ENCODE measurements at places on chromosomes 5 and 9.
A peak's percentile ranks its signal among the peaks of the same experiment; 100 is the strongest.

DNA sequence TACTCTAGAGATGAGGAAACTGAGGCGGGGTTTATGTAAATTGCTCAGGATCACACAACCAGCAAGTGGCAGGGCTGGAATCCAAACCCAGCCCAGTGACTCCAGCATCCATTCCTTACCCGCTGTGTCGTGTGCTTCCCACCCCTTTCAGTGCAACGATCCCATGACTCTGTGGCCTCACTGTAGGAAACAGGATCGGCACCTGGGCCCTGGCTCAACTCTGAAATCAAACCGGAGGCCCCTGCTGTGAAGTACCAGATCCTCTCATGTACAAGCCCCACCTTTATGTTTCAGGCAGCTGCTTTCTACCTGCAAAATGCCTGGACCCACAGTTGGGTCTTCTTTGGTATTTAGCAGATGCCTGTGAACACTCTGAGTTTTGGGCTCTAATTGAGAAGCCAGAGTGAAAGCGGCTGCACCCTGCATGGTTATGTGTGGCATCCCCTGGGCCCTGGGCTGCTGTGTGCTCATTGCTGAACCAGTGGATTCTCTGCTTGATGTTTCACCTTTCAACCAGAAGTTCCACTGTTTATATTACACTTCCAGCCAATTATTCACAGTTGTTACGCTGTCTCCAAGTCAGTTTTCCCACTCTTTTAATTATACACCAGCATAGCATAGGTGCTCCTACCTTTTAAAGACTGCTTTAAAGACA, 36.7 kb downstream of the ABLIM3 start:
- DNase-seq: no peak

GRCh38 chr9:82488313-82489200, 500.0 kb downstream of the SPATA31D1 start:
- DNase-seq: peak; percentile 75

- DNase-seq: no peak
Measured at GRCh38 chr5:68505917-68506860, 290.6 kb downstream of the PIK3R1 start.

DNA sequence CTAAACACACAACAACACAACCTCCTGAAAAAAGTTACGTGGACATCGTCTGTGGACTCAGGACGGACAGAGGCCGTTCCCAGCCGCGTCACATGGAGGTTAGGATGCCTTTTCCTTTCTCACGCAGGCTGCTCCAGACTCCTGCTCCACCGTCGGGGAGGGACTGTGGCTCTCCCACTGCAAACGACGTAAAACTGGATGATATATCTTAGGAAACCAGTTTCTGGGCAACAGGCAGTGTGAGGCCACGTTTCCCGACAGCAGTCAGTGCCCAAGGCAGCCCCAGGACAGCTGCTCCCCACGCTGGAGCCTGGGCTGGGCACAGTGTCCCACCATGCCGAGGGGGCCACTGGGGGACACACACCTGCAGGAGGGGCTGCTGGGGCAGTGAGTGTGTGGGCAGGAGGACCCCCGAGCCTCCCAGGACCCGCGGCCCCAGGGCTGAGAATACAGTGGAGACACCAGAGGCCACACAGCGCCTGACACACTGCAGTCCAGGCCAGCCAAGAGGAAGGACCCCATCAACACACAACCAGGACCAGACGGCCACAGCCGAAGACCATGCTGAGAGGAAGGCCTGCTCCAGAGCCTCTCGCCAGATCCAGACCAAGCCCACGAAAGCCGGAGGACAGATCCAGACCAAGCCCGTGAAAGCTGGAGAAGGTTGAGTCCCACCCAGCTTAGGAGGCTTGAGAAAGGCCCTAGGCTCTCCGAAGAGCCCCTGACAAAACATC, 26.2 kb downstream of the EXD3 start:
- DNase-seq: no peak

DNA sequence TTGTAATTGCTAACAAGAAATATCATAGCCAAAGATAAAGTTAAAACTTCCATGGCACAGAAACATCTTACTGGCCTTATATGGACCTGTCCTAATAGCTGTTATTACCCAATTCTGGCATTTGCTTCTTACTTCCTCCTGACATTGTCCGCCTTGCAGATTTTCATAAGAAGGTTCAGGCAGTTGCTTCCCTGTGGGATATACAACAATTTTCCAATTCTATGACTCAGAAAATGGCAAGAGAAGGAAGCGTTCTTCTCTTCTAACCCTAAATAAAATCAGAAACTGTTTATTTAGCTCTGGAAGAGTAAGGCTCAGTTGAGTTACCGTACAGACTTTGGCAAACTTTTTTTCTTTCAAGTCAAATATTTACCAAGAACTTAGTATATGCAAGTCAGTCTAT, 1.7 kb downstream of the PRKAA1 start:
- DNase-seq: no peak

DNA sequence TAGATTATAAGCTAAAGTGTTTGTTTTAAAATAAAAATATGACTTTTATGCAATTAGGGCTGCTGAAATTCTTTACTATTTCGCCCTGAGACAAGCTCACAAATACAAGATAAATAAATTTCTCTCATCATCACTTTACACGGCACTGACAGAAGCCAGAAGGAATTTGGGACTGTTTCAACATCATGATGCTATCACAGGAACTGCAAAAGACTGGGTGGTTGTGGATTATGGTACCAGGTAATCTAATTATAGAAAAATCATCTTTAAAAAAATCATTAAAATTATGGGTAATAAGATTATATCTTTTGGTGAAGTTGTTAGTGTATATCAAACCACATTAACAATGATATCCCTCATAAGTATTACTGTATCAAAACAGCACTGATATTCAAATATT, 95.0 kb downstream of the MAN2A1 start:
- DNase-seq: no peak

DNA sequence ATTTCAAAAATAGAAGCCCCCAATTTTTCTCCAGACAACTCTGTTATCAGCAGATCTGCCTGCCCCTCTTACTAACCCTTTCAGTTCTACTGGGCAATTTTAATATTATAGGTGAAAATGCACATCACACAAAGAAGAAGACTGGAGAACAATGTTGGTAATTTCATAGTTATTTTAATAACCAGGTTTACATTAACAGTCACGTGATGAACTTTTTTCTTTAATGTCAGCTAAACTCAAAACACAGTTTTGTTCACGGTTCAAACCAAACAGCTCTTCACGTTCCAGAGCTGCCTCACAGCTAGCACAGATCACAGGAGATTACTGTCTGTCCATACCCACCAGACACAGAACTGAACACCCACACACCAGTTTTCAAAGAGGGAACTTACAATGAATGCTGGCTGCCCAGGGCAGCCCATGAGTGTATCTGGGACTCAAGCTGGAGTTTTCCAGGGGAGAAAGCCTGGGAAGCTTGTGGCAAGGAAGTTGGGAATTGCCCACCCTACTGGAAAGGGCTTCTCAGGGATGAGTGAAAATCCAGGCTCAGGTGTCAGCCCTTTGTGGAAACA, 119.1 kb downstream of the DPYSL3 start:
- no peak for DNase-seq

GRCh38 chr5:157356576-157356975, 90.7 kb downstream of the CYFIP2 start:
- DNase-seq: no peak

DNA sequence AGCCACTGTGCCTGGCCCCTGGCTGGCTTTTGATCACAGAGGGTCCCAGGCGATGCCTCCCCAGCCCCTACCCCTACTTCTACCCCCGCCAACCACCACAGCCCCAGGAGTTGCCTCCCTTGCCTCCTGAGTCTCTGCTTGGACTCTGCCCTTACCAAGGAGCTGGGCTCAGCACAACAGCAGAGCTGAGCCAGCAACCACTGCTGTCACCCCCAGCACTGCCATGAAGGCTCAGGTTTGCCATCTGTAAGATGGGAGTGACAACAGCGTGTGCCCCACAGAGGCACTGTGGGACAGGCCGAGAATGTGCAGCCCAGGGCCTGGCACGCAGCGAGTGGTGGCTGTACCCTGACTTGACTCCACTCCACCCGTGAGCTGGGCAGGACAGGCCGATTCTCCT, 63.1 kb upstream of the ASS1 start:
- no peak for DNase-seq

DNA sequence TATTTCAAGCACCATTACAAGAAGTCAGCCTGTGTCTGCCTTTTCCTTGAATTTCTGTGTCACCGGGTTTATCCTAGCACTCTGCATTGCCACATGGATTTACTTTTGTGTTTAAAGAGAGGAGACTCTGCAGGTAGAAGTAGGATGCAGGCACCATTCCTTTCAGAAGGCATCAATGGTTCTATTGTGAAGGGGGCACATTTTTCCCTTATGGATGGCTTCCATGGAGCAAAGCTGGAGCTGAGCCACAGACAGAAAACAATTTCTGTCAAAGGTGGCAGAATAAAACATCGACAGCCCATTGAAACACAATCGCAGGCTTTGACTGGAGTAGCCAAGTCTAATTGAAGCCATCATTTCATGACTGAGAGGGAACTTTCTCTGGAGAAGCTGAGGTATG, 288.0 kb upstream of the ANKH start:
- DNase-seq: no peak

DNA sequence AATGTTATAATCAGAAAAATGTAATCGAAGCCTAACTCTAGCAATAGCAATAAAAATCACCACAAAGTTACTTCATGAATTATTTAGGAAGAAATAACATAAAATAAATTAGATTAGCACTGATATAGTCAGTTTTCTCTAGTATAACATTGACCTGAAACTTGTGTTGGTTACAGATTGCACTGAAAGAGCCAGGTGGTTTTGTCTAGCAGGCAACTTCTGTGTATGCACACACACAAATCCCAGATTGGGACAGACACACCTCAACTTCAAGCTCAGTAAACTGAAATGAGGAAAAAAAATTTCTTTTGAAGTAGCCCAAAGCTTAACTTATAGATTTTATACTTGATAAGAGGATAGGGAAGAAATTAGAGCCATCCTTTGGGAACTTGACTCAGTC, 129.3 kb downstream of the EFNA5 start:
- DNase-seq: no peak

DNA sequence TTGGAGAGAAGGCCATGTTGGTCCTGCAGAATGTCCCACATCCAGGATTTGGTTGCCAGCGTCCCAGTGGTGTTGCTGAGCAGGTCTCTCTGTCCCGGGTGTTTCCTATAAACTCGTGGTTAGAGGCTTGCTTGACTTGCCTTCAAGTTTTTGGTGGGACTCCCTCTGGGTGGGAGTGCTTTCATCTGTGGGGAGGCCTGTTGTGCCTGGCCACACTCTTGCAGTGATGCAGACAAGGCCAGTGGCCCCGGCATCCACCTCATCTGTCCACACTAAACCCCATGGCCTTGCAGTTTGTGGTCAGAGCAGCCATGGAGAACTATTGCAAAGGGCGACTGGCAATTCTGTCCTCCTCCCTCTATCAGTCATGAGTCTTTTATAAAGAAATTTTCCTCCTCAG, 71.8 kb downstream of the PHF2 start:
- DNase-seq: no peak

- no peak for DNase-seq
Measured at GRCh38 chr5:76804266-76804665, 14.6 kb upstream of the F2RL1 start.

DNA sequence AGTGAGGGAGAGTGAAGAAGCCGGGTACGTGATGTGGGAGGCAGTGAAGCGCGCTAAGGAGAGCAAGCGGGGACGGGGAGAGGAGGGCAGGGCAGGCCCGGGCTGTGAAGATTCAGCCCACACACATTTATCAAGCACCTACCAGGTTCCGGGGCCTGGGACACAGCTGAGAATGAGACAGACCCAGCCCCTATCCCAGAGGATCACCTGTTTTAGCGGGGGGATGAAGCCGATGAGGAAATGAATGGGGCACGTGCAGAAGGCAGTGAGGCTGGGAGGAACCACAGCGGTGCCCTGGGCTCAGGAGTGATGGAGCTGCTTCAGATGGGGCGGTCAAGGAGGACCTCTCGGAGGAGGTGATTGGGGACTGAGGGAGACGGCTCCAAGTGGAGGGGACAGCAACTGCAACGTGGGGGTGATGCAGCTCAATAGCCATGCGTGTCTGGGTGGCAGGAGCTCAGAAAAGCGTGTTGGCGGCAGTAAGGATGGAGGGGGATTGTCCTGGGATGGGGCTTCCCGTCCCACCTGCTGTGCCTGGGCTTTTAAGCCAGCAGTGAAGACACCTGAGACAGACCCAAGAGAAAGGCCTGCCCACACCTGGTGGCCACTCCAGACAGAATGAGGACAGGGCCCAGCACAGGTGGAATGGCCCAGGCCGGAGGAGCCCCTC, 77.5 kb upstream of the UNC5A start:
- DNase-seq: no peak

DNA sequence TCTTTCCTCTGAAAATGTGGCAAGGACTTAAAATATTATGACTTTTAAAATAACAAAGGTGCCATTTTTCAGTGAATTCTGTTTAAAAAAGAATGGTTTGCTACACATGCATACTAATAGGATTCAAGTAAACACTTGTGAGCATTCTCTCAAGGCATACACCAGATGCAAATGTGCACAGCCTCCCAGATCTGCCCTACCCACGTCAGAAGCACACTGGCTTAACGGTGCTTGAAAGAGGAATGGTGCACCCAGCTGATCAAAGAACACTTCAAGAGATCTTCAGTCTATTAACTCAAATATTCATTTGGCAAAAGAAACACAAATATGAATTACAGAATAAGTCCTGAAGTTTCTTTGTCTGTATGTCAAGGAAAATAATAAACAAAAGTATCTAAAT, 15.8 kb downstream of the GABRB2 start:
- DNase-seq: no peak

DNA sequence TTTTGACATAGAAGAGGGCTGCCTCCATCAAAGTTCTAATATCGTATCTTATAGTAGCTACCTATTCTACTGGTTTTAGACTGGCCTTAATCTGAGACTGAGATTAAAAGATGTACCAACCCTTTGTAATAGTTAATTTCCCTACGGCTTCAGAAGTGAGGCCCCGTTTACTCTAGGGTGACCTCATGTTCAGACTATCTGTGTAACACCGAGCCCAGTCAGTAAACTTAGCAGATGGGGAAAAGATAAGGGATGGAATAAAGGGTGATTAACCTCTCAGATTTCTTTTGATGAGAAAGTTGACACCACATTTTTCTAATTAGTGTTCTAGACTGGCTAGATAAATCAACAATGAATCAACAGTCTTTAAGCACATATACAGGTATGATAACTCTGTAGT, 283.1 kb downstream of the KCTD16 start:
- no peak for DNase-seq

GRCh38 chr5:180591311-180591887, at the start of gene SCGB3A1:
SCGB3A1 (minus strand) TSS chr5:180591499; CDS start chr5:180591462, 37 bp downstream.
- no peak for DNase-seq

DNA sequence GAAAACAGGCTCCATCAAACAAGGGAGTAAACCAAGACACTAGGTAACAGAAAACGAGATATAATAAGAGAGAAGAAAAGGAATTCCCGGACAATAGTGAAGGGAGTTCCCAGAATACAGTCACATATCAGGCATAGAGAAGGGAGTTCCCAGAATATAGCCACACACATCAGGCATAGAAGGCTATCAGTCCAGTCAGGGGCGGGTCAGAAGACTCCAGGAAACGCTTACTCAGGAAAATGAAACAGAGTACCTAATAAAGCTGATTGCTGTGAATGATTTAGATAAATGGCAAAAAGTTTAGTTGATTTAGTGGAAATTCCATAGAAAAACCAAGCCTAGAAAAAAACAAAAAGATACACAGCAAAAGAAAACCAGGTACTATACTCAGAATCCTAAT, 4.9 kb downstream of the TOMM5 start:
- no peak for DNase-seq

All from NCI-H1092 (cell line).